Activated CD4-positive, alpha-beta T cell treated with anti-CD3 and anti-CD28 coated beads, Interleukin-2, amount 50 U/mL, for 24 hours (primary cell): ENCODE measurements at places on chromosomes 1 and 21.

- no peak for DNase-seq
Observed at GRCh38 chr21:16912075-16912474, 600.8 kb upstream of the CXADR start.

- no peak for DNase-seq
Observed at GRCh38 chr1:32858136-32858535, 12.6 kb downstream of the FNDC5 start.

- no peak for DNase-seq
Observed at GRCh38 chr21:44000360-44000759, 11.7 kb upstream of the TRAPPC10 start.

DNA sequence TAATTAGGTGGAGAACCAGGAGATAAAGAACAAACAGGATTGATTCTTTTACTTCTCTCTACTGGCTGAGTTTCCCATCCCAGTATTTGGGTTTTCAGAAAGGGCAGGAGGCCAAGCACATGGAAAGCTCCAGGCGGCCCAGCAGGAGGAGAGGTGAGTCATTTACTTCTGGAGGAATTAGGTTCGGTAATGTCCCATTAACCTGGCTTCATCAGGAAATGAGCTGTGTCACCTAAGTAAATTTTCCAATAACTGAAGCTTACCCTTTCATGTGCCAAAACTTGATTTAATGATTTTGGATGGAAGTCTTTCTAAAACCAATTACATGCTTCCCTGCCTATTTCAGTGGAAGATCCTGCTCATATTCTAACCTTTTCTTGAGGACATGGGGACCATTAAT lies 257.6 kb upstream of the USP24 start:
- no peak for DNase-seq

DNA sequence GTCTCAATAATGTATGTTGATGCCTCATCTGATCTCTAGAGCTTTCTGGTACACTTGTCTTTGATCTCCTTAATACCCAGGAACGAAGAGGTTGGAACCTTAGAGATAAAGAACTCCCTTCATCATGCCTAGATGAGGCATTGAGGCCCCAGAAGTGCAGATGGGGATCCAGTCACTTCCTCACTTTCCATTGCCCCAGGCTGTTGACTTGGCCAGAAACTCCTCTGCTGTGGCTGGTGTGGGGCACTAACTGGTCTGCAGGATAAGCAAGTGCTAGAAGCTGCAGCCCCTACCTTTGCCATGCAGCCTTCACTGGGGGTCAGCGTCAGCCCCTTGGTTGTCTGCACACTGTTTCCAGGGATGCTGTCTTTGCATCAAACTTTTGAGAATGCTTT lies 49.9 kb downstream of the STUM start:
- DNase-seq = no peak

DNA sequence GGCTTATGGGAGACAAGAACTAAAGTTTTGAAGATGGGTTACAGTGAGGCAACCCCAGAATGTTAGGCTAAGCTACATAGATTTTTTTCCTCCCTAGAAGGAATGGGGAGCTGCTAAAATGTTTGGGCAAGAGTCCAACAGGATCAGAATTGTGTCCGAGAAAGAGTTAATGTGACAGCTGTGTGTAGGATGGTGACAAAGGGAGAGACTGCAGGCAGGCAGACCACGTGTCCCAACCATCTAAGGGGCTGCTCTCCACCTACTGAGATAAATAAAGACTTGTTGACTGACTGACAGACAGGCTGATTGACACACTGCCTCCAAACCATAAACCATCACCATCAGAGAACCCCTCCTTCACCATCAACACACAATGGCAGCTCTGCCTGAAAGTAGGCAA lies 133.7 kb upstream of the CTTNBP2NL start:
- DNase-seq = no peak

- no peak for DNase-seq
Observed at GRCh38 chr1:240768979-240769378, 157.0 kb upstream of the GREM2 start.

- DNase-seq = no peak
Observed at GRCh38 chr1:117070124-117070523, 10.0 kb downstream of the TTF2 start.

DNA sequence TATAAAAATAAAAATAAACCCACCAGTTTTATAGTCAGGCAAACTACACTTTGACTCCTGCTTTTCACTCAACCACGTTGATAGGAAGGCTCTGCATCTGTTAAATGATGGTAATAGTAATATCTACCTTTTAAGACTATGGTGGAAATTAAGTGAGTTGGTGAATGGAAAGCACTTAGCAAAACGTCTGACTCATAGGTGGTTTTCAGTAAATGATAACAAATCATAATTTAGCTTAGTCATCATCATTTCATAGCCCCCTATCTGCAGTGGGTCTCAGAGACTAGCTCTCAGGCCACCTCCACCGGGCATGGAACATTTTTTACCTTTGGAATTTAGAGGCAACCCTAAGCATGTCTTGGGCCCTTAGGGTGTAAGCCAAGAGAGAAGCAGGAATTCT lies 160.0 kb downstream of the PDE4B start:
- no peak for DNase-seq

DNA sequence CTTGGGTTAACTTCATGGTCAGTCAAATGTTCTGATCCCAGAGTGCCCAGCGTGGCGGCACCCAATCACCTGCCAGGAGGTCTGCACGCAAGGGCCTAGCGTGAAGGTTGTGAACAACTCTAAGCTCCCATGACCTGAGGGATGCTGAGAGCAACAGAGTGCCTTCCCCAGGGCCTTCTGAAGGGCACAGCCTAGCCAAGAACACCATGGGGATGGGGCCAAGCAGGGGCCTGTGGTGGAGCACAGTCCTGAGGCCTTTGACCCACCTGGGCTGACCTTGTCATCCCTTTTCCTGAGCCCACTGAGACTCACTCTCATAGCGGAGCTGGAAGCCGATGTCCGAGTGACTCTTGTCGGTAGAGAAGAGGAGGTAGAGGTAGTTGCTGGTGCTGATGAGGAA lies 138.8 kb upstream of the HMGB4 start:
- DNase-seq = no peak
